DMS 273 treated with DMSO at 0.1 percent for 48 hours (cell line): ENCODE measurements at places on chromosomes 12 and 14.

DNA sequence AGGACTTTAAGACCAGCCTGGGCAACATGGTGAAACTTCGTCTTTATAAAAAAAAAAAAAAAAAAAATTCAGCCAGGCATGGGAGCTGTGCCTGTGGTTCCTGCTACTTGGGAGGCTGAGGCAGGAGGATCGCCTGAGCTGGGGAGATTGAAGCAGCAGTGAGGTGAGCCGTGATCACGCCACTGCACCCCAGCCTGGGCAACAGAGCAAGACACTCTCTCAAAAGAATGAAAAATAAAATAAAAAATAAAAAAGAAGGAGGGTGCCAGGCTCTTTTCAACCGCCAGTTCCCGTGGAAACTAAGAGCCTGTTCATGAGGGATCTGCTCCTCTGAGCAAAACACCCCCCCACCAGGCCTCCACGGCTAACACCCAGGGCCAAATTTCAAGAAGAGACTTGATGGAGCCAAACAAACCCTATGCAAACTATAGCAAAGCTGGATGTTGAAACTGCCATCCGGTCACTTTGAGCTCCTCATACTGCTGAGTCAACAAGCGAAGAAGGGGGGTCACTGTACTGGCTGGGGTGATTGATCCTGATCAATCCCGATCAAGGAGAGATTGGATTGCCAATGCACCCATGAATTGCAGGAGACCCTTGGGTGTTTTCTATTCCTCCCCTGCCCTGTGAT lies 23.4 kb downstream of the DLK1 start:
- no peak for DNase-seq

GRCh38 chr12:110093631-110094311 lies 30.4 kb upstream of the IFT81 start:
- no peak for DNase-seq

DNA sequence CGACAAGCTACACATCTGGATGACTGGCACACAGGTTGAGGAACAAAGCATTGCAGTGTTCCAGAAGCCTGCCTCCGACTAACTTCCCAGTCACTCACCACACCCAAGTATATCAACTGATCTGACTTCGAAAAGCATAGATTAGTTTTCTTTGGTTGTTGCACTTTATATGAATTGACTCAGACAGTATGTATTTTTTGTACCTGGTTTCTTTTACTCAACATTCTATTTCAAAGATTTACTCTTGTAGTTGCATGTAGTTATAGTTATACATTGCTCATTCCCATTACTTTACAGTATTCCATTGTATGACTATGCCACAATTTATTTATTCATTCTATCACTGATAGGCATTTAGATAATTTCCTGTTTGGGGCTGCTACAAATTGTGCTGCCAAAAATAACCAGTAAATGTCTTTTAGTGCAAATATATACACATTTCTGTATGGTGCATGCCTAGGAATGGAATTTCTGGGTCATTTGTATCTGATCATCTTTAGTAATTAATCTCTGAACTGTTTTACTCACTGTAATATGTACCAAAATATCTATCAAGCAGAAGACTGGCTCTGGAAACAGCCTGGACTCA lies 17.8 kb downstream of the PLCZ1 start:
- DNase-seq: no peak

GRCh38 chr12:65209655-65210043 lies 40.3 kb downstream of the LEMD3 start:
- no peak for DNase-seq

- no peak for DNase-seq
Measured at GRCh38 chr12:103915306-103915705, 14.9 kb upstream of the HSP90B1 start.

GRCh38 chr14:85342858-85343607 lies 186.9 kb upstream of the FLRT2 start:
- DNase-seq: no peak
